ENCODE measurements at places on chromosomes 11 and 22.

- no peak for DNase-seq
Measured at GRCh38 chr11:12449961-12450715, 72.8 kb downstream of the PARVA start.

DNA sequence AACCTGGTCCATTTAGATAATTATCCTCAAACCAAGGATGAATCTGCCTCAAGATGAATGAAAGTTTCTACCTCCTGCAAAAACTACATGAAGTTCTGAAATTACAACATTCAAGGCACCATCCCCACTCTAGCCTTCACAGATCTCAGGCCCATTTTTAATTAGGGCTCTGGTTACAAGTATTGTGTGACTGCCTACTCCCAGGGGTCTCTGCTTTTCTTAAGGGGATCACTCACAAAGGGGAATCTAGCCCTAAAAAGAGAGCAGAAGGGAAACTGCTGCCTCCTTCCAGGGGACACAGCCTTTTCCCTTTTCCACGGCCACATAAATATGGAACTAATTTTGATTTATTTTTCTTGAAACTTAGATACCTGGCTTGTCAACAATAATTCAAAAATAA is 17.4 kb upstream of the TMEM135 start:
- DNase-seq: no peak

DNA sequence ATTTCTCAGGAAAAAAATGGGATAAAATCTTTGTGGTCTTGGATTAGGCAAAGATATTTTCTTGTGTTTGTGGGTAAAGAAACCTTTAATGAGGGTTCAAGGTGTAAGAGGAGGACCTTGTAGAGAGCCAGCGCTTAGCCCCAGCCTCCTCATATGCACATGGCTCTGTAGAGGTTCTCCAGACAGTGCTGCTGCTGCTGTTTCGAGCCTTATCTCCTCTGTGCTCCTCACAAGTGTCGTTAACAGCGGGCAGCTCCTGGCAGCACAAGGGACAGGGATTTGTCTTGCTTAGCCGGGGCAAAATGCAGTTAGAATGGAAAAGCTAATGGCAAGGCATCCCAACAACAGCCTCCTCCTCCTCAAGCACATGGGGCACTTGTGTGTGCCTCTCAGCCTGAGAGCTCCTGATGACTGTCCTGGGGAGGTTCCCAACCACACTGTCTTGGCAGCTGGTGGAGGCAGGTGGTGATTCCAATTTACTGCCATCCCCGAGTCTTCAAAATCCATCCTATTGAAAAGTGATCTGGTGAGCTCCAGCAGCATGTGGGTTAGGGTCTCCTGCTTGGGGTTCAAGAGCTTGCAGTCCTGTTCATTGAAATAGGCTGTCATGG is 7.6 kb upstream of the MSANTD2 start:
- no peak for DNase-seq

- DNase-seq: no peak
Measured at GRCh38 chr11:58503361-58503856, 4.5 kb downstream of the OR5B21 start.

DNA sequence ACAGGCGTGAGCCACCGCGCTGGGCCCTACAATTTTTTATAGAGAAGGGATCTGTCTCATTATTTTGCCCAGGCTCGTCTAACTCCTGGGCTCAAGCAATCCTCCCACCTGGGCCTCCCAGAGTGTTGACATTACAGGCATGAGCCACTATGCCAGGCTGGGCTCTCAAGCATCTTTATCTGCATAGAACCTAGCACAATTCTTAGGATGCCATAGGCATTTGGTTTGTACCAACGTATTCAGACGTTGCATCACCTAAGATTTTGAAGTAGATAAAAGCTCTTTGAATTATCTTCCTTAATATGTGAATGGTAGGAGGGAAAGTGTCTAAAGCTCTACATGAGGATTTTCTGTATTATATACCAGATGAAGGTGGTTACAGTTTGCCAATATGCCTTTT is 30.5 kb downstream of the RTN3 start:
- no peak for DNase-seq

DNA sequence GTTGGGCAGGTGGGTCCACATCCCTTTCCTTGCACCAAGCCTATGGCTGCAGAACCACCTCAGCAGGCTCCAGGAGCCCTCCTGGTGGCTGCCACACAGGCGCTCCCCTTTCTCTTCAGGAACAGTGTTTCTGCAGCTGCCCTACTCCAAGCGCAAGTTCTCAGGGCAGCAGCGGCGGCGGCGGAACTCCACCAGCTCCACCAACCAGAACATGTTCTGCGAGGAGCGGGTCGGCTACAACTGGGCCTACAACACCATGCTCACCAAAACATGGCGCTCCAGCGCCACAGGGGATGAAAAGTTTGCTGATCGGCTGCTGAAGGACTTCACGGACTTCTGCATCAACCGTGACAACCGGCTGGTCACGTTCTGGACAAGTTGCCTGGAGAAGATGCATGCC is 38.2 kb upstream of the YWHAH start:
- DNase-seq: no peak

- DNase-seq: peak; percentile 86
Measured at GRCh38 chr22:33302049-33302545, 243.9 kb upstream of the SYN3 start.

- no peak for DNase-seq
Measured at GRCh38 chr22:35089139-35089538, 23.2 kb downstream of the ISX start.
